Stimulated activated CD4-positive, alpha-beta T cell treated with anti-CD3 and anti-CD28 coated beads, Interleukin-1b, Interleukin-23, amount 100 ng/mL, for 24 hours (primary cell): ENCODE measurements at places on chromosomes 6 and 20.

- no peak for DNase-seq
Observed at GRCh38 chr6:73713426-73714147, 17.6 kb downstream of the CD109 start.

DNA sequence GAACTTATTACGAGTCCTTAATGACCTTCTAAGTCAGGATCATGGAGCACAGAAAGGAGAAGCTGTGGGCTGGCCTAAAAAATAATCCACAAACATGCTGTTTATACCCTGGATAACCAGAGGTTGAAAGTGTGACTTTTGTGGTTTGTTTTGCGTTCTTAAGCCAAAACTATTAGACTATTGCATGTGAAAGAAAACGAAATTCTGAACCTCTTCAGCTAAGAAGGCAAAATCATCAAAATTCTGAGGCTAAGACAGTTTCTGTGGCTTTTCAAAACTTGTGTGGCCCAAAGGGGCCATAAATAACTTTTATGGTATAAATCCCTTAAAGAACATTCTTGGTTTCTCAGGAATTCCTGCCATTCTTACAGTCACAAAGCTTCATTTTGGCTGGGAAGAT, 251.0 kb downstream of the UST start:
- DNase-seq = no peak

- DNase-seq = no peak
Observed at GRCh38 chr6:51892750-51893149, 194.7 kb downstream of the PKHD1 start.

- DNase-seq = no peak
Observed at GRCh38 chr6:157244175-157244574, 79.1 kb downstream of the TMEM242 start.

DNA sequence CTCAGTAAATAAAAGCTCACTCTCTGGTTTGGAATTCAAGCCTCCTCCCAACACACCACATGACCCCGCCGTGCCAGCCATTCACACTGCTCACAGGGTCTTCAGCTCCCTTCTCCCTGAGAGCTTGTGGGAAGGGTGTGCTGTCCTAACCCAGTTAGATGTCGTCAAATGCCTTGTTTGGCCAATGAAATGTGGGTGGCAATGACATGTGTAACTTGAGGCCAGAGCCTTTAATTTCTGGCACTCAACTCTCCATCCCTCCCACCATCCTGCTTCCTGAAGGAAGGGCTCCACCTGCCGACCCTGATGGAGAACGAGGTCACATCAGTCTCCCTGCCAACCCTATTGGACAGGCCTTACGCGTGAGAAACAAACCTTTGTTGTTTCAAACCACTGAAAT, 224.5 kb upstream of the AGPAT4 start:
- DNase-seq = no peak

DNA sequence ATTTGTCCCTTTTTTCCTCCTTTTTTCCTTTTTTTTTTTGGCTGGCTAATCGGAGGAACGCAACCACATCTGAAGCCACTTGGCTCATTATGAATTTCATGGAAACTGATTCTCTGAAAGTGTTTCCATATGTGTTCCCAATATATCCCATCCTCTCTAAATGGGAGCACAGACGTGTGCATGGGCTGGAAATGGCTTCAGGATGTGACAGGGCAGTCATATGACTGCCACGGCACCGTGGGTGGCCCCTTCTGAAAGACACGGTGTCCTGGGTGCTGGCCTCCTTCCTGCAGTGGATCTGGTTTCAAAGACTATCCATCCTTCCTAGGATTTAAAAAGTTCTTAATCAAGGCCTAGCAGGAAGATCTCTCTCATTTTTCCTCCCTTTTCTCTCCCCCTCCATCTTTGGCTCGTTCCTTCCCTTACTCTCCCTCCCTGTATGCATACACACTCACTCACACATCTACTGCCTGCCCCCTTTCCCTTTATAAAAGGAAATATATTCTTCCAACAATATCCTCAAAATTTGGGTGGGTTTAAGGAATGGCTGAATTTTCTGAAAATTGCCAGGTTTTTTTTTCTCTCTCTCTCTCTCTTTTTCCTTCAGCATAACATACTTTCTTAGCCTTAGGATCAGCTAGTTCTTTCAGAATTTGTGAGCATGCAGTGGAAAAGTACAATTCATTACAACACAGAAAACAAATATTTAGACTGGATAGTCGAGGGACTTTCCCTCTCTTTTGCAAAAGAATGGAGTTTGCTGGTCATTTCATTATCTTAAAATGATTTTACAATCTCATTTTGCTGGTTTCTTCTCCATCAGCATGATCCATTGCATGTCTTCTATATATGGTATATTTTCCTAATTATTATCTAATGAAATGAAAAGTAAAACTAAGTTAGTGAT, 161.2 kb upstream of the SUPT3H start:
- no peak for DNase-seq

GRCh38 chr6:63580704-63580961, 8.4 kb downstream of the LOC128125822 start:
- DNase-seq = no peak

GRCh38 chr6:89941031-89941762, 46.9 kb downstream of the GJA10 start:
- no peak for DNase-seq

DNA sequence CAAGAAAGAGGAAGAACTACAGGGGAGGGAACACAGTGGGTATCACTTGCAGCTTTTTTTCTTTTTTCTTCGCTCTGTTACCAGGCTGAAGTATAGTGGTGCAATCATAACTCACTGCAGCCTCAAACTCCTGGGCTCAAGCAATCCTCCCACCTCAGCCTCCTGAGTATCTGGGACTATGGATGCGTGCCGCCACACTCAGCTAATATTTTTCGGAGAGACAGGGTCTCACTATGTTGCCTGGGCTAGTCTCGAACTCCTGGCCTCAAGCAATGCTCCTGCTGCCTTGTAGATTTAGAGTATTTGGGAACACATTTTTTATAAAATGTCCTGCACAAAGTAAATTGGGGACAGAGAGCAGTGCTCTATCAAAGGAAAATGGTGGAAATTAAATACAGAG, 28.3 kb downstream of the PARD6B start:
- no peak for DNase-seq

DNA sequence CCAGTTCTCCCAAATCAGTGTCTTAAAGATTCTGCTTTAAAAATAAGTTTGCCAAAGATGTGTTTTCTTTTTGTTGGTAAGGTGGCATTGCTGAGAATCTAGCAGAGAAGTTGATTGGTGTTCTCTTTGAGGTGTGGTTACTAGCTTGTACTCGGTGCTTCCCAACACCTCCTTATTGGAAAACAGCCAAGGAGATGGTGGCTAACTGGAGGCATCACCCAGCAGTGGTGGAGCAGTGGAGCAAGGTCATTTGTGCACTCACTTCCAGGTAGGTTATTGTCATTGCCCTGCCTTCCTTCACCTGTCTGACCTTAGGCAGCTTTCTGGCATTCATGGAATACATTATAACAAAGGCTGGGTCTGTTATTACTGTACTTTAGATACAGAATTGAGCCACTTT, 26.7 kb downstream of the RALGAPB start:
- DNase-seq = no peak

DNA sequence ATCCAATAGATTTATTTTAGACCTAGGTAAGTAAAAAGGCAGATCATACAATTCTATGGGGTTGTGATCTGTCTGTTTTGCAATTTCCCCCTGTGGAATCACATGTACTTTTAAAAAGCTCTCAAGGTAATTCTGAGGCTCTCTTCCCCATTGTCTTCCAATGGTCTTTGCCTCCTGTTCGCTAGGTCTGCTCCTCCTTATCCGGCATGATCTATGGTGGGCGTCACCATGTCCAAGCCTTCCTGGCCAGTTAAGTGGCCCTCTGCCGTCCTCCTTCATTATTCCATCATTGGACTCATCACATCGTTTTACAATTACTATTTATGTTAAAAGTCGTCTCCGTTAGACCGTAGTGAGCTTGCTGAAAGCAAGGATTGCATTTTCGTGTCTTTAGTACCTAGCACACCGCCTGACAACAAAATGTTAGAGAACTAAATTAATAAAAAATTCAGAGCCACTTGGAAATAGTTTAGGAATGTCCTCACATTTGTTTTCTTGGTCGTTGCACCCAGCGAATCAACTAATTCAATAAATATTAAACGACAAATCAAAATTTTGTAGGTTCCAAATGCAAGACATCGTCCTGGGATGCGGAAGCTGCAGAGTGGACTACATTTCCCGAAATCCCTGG, 2.2 kb upstream of the STXBP5 start:
- no peak for DNase-seq

DNA sequence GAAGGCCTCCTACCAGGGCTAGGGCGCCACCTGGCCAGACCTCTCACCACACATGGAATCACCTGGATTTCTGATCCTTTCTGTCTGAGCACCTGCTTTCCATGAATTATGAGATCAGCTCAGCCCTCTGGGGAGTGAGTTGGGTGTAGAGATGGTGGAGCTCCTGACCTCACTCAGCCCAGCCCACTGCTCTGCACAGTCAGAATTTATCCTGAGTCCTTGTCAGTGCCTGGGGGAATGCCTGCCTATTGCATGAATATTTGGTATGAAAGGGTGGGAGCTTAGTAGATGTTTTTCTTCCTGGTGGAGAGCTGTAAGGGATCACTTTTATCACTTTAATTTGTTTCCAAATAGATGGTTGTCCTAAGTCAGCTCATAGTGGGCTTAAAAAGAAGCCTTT, 47.5 kb downstream of the DTD1 start:
- no peak for DNase-seq

- DNase-seq = no peak
Observed at GRCh38 chr20:19212821-19213502, 520 bp downstream of the SLC24A3 start.

DNA sequence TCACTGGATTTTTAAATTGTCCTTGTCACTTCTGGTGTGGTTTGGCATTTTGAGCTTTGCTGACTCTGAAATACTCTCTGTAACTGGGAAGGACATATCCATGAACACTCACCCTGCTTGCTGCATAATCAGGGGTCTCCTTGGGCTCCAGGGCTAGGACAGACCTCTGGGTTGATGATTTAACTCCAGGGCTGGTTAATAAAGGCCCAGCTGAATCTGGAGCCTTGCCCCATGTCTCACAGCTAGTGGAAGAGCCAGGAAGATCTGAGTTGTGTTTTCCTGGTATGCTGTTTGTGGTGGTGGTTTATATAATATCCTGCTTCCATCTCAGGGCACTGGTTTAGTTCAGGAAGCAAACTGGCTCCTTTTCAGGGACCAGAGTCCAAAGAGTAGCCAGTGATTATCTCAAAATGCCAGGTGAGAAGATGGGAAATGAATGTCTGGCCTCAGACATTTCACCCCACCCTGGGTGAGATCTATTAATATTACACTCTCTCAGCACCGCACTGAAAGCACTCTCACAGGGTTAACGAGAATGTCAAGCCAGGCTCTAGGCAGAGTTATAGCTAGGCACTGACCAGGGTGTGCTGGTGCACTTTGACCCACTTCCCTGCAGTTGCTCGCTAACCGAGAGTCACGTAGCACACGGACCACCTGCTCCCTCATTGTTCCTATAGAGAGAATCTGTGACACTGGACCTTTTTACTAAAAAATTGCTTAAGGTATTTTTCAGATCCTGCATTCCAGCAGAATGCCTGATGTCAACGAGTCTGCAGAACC, 90.1 kb upstream of the SLC22A16 start:
- no peak for DNase-seq

GRCh38 chr20:36582821-36583220, 9.4 kb downstream of the TGIF2 start:
- DNase-seq = no peak

- no peak for DNase-seq
Observed at GRCh38 chr6:30840935-30841643, 43.2 kb upstream of the DDR1 start.

- DNase-seq = no peak
Observed at GRCh38 chr20:39291301-39291700, 329.2 kb downstream of the DHX35 start.

- no peak for DNase-seq
Observed at GRCh38 chr20:56932575-56933330, 303.6 kb downstream of the TFAP2C start.

DNA sequence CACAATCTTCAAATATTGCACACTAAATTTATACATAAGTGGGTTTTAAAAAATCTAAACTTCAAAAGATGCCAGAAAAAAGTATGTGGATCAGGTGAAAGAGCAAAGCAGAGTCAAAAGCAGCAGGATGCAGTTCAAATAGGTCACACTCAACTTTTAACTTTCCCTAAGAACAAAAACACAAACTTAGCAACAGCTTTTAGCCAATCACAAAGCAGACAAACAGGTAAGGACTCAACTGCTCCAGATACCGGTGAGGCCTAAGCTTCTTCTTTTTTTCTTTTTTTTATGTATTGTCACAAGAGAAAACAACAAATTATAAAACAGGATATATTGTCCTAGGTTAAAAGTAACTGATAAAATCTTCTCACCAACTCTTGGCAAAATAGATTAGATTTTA, 74.7 kb downstream of the SESN1 start:
- no peak for DNase-seq

GRCh38 chr6:72886170-72886569, 264.3 kb downstream of the KCNQ5 start:
- DNase-seq = no peak

GRCh38 chr6:7542874-7543624, 1.6 kb downstream of the DSP start:
- no peak for DNase-seq

- no peak for DNase-seq
Observed at GRCh38 chr20:4554346-4554745, 167.4 kb upstream of the PRND start.

DNA sequence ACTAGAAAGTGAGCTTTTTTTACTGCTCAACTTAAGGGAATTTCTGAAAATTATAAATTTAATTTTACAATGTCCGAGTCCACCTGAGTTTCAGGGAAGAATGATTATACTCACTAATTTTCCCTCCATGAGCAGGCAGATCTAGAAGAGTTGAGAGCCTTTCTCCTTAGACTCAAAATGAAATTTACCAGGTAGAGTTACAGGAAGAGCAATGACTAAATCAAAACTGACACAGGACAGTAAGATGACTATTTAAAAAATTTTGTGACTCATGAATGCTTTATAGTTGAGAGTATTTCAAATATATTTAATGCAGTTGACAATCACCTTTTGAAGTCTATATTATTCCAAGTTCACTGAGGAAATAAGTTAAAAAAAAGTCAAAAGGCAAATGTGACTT, 198.1 kb upstream of the NRSN1 start:
- DNase-seq = no peak
